Cortex of kidney (tissue), 1 donor: ENCODE measurements at places on chromosomes 16 and 17.

DNA sequence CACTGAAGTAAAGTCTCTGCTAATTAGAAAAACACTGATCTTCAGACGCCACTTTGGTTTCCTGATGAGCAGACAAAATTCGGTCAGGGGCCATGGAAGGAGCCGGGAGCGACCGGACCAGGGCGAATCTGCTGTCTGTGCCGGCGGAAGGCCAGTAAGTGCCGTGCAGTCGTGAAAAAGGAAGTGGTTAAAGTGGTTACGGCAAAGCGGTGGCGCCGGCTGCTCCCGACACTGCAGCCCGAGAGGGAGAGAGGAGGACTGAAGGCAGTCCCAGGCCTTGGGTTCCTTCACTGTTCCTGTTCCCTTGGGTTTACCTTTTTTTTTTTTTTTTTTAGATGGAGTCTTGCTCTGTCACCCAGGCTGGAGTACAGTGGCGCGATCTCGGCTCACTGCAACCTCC is 17.3 kb upstream of the HEXD start:
- no peak for DNase-seq

DNA sequence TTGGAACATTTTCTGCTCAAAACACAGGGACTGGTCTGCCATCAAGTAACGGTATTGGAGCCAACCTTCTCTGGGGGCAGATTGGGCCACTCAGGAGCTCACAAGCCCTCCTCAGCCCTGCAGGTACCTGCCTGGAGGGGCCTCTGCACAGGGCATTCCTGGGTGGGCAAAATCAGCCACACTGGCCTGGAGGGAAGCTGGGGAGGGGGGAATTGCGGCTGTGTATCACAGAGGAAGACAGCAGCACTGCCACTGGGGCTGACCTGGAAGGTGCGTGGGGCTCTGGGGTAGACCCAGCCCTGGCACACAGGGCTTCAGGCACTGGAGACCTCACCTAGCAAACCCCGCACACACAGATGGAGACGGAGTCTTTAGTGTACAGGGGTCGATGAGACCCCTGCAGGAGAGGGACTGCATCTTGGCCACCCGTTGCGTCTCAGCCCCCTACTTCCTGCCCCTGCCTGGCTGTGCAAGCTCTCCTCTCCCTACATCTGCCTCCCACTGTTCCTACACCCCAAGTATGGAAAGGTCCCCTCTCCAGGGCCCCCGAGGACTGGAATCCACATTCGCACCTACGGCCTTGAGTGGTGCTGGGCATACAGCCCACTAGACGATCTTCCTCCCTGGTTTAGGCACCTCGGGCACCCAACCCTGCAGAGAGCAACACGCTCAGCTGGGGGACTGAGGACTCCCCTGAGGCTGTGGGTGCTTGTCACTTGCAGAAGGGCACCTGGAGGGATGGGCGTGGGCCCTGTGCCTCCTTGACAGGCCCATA is 7.1 kb upstream of the SRRM2 start:
- no peak for DNase-seq

DNA sequence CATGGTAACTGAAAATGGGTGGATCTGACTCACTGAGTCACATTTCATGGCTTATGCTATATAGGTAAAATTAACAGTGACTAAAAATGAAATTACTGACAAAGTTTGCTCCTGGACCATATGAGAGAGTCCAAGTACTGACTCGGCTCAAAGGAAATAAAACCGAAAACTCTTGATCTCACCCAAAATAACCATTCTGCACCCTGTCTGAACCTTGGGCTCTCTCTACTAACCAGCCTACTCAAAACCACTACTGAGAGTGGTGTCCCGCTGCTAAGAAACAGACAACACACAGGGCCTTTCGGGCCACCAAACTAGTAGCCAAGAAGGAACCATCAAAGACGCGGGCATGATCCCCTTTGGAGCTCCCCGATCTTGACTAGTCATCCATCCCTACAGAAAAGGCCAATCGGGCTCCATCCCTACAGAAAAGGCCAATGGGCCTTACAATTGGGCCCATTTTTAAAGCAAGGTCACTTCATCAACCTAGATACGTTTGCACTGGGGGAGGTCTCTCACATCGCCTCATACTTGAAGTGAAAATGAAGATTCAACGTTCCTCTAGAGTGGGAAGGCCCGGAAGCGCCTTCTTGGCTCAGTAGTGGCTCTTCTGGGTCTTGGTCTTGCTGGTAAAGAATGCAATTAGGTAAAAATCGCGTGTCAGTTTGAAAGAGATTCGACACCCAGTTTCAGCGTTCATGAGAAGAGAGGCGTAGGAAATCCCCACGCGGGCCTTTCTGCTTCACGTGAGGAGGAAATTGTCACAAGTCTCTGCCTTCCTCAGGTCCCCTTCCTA is 720 bp upstream of the ZPBP2 start:
- no peak for DNase-seq

DNA sequence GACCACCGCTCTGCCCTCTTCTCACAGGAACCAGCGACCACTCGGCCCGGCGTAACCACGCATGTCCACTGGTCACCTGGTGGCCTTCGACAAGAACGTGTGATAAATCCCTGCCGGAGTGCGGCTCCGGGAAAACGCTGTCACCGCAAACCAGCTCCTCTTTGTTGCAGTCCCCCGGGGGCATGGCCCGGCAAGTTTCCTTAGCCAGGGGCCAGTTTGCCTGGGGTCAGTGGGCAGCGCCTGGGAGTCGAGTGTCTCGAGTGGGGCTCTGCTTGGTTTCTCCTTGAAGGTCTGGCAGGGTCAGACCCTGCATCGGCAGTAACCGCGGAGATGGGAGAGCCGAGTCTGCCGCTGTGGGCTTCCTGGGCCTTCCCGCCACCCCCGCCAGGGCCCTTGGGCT is 52.5 kb downstream of the JPH3 start:
- DNase-seq = no peak

GRCh38 chr17:60901806-60902205 is 224.2 kb downstream of the BCAS3 start:
- no peak for DNase-seq

GRCh38 chr17:77318491-77319210 is 177.9 kb downstream of the SEC14L1 start:
- DNase-seq = no peak

DNA sequence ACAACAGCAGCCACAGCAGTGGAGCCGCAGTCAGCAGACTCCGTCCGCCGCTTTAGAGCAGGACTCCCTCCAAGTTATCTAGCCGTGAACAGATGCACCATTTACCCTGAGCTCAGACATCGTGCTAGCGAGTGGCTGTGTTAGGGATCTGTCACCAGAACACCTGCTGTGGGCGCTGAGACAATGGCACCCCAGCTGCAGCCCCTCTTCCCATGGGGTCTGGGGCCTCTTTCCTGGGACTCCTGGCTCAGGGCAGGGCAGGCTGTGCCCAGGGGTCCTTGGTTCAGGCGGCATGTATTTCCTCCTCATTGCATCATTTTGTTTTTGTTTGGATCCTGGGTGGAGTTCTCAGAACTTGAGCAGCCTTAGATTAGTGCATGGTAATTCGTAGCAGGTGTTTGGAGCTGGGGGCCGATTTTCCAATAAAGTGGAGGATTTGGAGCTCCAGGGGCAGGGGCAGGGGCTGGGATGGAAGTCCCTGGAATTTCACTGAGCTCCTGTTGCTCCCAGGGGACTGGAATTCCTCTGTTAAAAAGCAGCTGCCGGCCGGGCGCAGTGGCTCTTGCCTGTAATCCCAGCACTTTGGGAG is 23.4 kb downstream of the NMRAL1 start:
- no peak for DNase-seq

GRCh38 chr16:81327447-81328196 is 12.9 kb downstream of the GAN start:
- no peak for DNase-seq

- no peak for DNase-seq
Measured at GRCh38 chr16:87051526-87052320, 265.5 kb downstream of the C16orf95 start.

GRCh38 chr16:47258874-47259461 is 115.2 kb upstream of the NETO2 start:
- DNase-seq = no peak

GRCh38 chr17:72764632-72765041 is 327.9 kb downstream of the SLC39A11 start:
- DNase-seq = no peak

DNA sequence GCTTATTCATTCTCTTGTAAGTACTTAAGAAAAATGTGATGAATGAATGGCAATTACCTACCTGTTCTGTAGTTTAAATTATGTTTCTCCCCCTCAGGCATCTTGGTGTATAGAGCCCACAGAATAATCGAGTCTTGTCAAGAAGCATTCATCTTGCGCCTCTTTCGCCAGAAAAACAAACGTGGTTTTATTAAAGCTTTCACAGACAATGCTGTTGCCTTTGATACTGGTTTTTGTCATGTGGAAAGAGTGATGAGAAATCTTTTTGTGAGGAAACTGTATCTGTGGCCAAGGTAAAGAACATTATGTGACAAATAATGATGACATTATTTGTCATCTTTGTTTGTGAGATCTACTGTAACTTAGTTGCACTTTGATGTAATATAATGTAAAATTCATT is 6.5 kb downstream of the ERCC4 start:
- no peak for DNase-seq

GRCh38 chr17:41211845-41212466 is 14.5 kb upstream of the KRTAP9-2 start:
- DNase-seq = no peak
